ENCODE measurements at places on chromosomes 12 and 14.

- DNase-seq: no peak
These were observed 282.1 kb upstream of the NPAS3 start for GRCh38 chr14:32656601-32657000.

DNA sequence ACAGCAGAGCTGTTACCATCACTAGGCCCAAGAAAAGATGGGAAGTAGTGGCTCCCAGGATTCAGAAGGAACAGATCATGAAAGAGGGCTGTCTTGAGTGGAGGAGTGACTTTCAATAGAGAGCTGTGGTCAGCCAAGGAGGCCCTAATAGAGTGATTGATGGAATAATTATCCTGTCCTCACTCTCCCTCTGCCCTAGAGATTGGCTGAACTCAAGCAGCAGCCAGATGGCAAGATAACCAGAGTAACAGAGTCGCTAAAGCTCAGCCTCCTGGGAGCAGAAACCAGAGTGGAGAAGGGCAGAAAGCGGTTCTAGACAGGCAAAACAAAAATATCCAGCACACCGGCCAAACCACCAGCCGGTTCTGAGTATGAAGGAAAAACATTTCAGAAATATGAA lies 23.1 kb downstream of the GMFB start:
- no peak for DNase-seq

GRCh38 chr12:24287963-24288362 lies 338.5 kb upstream of the SOX5 start:
- DNase-seq: no peak

- no peak for DNase-seq
These were observed 26.5 kb downstream of the AP5M1 start for GRCh38 chr14:57295239-57295638.

DNA sequence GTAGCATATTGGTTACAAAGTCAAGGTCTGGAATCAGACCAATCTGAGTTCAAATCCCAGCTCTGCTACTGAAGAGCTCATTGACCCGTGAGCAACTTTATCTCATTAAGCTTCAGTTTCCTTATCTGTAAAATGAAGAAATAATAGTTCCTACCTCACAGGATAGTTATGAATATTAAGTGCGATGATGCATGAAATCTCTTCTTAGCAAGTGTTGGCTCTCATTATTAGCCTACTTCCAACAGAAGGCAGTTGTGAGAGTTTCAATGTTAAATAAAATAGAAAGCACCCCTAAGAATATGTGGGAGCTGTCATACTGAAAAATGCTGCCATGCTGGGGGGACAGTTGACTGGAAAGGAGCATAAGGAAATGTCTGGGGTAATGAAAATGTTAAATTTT lies 39.0 kb upstream of the ITPR2 start:
- no peak for DNase-seq

DNA sequence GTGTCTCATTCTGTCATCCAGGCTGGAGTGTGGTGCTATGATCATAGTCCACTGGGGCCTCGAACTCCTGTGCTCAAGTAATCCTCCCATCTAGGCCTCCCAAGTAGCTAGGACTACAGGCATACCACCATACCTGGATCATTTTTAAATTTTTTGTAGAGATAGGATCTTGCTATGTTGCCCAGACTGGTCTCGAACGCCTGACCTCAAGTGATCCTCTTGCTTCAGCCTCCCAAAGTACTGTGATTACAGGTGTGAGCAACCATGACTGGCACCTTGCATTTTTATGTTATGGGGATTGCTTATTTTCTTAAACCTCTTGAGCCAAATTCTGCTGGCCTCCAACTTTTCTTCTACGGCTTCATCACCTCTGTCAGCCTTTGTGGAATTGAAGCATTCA lies 26.9 kb downstream of the PRORP start:
- no peak for DNase-seq

- DNase-seq: no peak
These were observed 62.1 kb downstream of the SCAF11 start for GRCh38 chr12:45928309-45928708.

DNA sequence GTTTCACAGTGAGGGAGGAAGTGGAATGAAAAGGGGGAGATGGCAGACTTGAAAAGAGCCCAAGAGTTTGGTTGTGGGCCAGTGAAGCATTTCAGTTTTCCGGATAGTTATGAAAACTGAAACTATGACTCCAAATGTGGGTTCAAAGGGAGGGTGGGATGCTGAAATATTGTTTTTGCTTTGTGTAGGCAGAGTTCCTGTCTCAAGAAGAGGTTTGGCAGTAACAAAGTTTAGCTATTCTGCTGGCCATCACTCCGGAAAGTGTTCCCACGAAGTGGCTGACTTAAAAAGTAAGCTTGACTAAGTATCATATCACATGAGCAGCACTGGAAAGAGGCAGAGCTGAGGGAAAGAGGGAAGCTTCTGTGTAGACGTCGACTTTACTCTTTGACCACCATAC lies 85.2 kb downstream of the CAND1 start:
- DNase-seq: no peak

DNA sequence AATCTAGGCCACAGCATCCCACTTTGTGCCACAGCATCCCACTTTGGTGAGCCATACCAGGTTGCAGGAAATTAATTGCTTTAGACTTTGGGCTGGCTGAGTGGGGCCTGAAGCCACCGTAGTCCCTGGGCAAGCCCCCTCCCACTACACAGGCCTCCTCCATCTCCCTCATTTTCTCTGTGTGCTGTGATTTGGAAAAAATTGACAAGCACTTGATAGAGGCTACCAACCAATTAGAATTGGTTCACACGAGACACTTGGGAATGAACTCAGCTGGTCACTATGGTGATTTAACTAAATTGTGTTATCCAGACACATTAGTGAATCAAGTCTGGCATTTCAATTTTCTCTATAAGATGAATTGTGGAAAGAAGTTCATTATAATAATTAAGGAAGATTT lies 481.1 kb downstream of the DIO2 start:
- DNase-seq: no peak

All from suprapubic skin (tissue), 4 donors.